ENCODE measurements at places on chromosomes 4 and X.

DNA sequence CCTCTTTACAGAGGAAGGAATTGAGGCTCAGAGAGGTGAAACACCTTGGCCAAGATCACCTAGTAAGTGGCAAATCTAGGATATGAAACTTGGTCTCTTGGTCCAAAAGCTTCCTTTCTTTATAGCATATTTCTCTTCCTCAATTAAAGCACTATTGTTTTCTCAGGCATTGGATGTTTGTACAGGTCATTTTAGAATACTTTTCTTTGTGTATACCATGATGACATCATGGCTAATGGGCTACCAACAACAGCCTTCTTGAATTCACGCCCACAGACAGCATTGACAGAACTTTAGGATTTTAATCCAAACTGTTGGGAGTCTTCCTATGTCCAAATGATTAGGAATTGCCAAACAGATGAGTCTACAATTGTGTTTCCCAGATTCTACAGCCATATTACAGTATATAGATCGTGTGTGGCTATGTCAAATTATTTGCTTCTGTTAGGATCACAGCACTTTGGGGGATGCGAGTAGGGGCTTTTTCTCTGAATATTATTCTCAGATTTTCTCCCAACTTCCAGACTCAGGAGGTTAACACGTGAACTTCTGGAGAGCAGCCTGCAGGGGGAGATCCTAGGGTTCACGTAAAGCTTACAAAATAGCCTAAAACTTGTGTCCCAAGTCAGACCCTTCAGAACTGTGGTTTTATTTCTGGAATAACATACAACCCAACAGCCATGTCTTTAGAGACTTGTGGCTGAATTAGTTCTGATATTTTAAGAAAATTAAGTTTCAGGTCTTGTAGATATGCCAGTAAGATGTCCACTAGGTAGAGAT lies 191.8 kb downstream of the SHROOM3 start:
- DNase-seq = no peak

GRCh38 chrX:110509755-110510532 lies 151.3 kb downstream of the RTL9 start:
- DNase-seq = no peak

GRCh38 chrX:40661489-40661888 lies 14.1 kb upstream of the CXorf38 start:
- DNase-seq = no peak

GRCh38 chr4:54165011-54165410 lies 64.1 kb upstream of the PDGFRA start:
- DNase-seq = no peak

DNA sequence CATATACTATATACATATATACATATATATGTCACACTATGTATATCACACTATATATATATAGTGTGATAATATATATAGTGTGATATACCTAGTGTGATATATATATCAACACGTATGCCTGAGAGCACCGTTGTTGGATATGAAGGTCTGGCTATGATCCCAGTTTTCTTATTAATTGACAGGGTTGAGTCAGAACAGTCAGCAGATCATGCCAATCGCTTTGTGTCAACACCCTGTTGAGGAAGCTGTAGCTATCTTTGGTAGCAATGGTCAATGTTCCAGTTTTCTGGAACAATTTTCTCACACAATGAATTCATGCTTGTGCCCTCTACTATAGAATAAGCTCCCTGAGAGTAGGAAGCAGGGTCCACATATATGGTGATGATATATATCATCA lies 496.0 kb upstream of the AGA start:
- no peak for DNase-seq

GRCh38 chr4:88754796-88755195 lies 57.2 kb upstream of the NAP1L5 start:
- DNase-seq = no peak

DNA sequence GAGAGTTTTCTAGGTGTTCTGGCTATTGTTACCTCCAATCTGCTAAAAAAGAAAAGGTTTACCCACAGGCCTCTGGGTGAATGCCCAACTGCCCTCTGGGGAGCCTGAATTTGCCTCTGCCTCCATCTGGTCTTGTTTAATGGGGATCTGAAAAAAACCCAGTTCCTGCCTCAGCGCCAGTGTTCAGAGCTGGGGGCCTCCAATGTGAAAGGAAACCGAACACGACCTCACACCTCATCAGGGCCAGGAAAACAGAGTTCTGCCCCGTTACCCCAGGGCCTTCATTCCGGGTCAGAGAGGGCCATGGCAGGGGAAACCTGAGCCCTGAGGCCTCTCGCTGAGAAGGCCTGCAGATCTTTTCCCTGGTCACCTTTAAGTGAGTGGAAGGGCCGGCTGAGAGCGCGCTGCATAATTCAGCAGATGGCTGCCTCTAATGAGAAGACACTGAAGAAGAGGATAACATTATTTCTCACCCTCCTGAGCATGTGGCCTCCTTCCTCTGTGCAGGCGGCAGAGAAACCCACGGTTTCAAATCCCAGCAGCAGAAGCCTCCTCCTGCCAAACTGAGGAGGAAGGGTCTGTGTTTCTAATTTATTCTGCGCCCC lies 6.8 kb downstream of the SEPTIN6 start:
- no peak for DNase-seq

- DNase-seq = no peak
These were observed 6.5 kb upstream of the SMARCA1 start for GRCh38 chrX:129529685-129530281.

- no peak for DNase-seq
These were observed 30.3 kb upstream of the UTP14A start for GRCh38 chrX:129875669-129876068.

GRCh38 chr4:129384974-129385373 lies 289.0 kb downstream of the C4orf33 start:
- no peak for DNase-seq

All from stimulated activated CD8-positive, alpha-beta memory T cell treated with anti-CD3 and anti-CD28 coated beads, Interleukin-2, amount 100 ng/mL, for 1 hour (primary cell).